Nephron progenitor cell (in vitro differentiated cells): ENCODE measurements at places on chromosomes 3 and 15.
A peak's percentile ranks its signal among the peaks of the same experiment; 100 is the strongest.

DNA sequence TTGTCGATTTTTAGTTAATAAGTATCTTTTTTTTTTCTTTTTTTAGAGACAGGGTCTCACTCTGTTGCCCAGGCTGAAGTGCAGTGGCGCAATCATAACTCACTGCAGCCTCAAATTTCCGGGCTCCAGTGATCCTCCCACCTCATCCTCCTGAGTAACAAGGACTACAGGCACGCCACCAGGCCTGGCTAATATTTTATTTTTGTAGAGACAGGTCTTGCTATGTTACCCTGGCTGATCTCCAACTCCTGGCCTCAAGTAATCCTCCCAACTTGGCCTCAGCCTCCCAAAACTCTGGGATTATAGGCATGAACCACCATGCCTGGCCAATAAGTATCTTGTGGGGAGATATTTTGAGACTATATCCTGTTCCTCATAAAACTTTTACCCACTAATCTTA, 29.4 kb upstream of the ARID3B start:
- DNase-seq, result no peak

DNA sequence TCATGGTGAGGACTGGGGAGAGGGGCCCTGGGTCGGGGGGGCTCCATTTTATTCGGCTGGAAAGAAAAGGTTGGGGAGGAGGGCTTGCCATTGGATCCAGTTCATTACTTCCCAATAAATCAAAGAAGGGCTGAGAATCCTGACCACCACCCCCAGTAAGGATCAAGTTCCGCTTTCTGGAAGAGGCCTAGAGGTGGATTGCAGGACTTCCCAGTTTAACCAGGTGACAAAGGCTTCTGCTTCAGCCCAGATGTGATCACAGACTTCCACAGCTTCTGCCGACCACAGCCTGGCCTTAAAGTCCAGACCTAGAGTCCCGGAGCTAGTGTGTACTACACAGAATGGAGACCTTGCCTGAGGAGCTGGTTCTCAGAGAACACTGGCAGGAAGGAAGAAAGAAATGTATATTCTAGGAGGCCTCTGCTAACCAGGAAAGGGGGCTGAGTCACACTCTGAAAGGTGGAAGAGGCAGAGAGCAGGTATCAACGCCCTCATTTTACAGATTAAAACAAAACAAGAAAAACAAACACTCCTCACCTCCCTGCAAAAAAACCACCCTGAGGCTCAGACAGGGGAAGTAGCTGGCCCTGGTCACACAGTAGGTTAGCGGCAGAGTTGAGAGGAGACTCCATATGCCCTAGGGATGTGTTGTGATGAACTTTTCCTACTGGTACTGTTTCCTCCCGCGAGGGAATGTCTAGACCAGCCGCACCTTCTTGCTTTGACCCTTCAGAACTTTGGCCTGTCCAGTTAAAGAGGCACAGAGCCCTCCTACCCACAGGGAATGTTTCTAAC, 1.1 kb upstream of the CEMIP start:
- peak; percentile 30 for DNase-seq

- DNase-seq, result no peak
Observed at GRCh38 chr15:38886315-38887163, 321.9 kb upstream of the RASGRP1 start.

GRCh38 chr15:69556344-69556743, 103.7 kb downstream of the RPLP1 start:
- no peak for DNase-seq

DNA sequence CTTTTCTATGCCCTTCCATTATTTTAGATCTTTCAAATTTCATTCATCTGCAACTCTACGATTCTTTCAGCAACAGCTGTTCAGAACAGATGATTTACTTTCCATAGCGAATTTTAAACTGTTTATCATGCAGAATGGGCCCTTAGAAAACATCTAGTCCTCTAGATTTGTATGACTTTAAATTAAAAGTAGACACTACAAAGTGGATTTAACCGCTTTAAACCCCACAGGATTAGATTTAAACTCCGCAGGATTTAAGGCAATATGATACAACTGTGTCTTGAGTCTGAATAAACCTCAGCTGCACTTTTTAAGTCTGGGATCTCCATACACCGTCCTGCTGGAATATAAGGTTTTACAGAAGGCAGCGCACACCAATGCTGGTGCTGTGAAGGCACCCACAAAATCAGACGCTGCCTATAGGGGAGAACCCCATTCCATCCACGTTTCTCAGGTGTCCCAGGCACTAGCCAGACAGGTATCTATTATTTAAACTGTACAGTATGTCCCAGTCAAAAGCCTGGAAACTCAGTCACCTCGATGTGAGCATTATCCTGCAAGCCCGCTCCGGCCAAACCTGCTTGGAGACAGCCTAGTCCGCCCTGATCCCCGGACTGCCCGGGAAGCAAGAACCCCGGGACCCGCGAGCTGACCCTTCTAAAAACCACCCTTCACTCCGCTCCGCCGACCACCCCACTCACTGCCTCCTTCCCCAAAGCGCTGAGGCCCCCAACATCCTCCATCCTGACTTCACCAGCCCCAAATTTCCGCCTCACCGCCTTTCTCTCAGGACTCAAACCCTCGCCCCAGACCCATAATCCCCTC, 768 bp downstream of the ANO10 start:
- no peak for DNase-seq

DNA sequence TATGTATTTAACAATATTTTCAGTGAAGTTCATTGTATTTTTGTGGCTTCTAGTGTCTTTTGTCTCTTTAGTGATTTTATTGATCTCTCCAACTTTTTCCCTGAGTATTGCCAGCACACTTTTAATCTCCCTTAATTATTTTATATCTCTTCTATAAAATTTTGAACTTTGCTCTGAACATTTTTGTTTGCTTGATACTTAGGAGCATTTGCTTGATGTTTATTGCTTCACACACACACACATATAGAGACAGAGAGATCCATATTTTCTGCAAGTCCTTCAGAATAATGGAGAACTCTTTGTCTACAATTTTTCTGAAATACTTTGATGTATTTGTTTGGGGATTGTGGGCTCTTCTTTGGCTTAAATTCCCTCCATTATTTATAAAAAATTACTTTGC, 213.8 kb downstream of the SLC9A9 start:
- DNase-seq, result no peak

- no peak for DNase-seq
Observed at GRCh38 chr15:79329171-79329611, 18.3 kb downstream of the TMED3 start.

DNA sequence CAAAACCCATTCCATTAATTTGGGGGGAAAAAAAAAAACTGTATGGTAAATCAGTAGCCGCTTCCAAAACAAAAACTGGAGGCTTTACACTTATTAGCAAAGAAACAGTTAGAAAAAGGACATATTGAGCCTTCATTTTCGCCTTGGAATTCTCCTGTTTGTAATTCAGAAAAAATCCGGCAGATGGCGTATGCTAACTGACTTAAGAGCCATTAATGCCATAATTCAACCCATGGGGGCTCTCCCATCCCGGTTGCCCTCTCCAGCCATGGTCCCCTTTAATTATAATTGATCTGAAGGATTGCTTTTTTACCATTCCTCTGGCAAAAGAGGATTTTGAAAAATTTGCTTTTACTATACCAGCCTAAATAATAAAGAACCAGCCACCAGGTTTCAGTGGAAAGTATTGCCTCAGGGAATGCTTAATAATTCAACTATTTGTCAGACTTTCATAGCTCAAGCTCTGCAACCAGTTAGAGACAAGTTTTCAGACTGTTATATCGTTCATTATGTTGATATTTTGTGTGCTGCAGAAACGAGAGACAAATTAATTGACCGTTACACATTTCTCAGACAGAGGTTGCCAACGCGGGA, 9.4 kb upstream of the RPL24 start:
- DNase-seq, result peak; percentile 39

DNA sequence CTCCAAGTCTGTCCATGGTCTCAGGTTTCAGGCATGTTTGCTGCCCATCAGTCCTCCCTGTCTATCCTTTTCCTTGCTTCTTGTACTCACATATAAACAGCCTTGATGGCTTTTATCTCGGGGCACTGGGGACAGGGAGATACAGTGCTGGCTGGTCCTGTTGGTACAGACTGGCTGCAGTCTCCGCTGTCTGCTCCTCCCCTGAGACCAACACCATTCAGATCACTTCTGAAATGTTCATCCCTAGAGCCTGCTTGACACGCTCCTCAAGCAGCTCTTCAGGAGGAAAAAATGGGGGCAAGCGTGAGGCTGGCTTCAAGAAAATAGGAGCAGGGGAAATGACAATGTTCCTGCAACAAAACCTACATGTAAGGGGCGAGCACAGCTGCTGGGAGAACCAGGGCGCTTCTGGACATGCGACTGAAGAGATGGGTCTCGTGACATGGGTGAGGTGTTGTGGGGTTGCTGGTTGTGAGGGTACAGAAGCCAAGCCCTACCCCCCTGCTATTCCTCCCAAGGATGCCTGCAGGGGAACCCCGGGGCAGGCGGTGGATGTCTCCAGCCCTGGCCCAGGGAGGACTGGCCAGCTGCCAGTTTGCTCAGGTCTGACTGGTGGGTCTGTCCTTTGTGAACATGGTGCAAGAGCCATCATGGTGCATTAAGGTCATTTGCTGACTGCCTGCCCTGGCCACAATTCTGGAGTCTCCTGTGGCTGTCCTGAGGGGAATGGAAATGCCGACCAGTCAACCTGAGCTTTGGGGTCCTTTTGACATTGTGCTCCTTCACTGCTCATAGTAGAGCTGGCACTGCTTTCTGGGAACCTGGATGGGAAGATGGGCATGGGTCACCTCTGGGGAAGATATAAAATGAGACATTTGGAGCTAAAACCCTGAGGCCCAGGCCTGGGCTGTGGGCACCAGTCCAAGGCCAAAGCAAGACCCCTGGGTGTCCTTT, 40.1 kb downstream of the KY start:
- DNase-seq, result no peak

- no peak for DNase-seq
Observed at GRCh38 chr15:67031331-67031730, 34.1 kb upstream of the SMAD3 start.

DNA sequence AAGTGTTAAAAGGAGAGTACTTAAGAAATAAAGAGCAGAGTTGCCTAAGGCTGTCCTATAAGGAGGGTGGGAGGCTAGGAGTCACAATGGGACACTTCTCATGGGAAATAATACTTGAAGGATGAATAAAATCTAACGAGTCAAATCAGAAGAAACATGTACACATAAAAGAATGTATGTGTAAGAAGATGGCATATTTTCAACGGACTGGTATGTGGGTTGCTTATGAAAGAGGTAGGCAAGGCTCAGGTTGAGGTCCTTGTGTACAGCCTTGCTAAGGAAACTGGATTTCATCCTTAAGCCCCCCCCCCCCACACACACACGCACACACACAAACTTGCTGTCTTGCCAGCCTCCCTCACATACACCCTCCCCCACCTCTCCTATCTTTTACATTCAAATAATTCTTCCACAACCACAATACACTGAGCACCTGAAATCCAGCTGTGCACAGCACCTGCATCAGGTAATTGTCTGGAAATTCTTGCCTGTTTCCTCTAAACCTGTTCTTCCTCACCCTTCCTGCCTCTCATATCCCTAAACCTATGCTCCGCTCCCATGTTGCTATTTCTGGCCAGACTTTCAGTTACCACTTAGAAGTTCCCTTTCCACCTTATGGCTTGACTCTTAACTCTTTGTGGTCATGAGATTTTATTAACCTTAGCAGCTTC, 79.2 kb downstream of the FMN1 start:
- no peak for DNase-seq

- DNase-seq, result no peak
Observed at GRCh38 chr3:101521211-101521701, 8.2 kb upstream of the SENP7 start.

DNA sequence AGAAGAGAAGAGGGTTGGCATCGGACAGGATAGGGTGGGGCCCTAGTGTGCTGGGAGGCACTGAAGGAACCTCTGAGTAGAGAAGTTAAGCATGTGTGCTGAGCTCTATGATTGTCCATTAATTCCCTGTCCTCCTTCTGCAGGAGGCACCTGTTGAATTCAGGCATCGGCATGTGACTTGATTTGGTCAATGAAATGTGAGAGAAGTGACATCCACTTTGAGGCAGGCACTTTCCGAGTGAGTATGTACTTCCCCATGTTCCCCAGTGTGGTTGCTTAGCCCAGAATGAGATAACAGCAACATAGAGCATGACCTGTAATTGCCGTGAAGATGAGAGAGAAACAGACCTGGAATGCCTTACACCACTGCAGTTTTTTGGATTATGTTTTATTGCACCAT, 224.8 kb downstream of the RPLP1 start:
- no peak for DNase-seq

DNA sequence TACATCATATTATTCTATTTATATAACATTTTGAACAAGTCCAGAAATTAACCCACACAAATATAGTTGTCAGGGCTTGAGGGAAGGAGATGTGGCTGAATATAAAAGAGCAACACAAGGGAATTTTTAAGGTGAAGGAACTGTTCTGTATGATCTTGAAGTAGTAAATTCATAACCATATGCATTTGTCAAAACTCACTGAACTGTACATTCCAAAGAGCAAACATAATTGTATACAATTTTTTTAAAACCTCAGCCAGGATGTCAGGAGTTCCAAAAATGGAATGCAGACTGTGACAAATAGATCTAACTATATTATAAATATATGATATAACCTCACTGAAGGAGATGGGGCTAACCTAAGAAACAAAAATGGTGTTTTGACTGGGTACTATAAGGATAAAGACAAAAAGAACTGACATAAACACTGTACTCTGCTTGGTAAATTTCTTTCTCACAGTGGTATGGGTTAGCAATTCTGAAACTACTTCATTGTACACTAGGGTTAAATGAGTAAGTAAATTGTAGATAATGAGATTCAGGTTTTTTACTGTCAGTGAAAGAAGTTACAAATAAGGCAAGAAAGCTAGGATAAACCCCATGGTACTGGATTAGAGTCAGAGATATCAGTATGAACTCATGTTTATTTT, 14.4 kb downstream of the GOLGB1 start:
- no peak for DNase-seq

DNA sequence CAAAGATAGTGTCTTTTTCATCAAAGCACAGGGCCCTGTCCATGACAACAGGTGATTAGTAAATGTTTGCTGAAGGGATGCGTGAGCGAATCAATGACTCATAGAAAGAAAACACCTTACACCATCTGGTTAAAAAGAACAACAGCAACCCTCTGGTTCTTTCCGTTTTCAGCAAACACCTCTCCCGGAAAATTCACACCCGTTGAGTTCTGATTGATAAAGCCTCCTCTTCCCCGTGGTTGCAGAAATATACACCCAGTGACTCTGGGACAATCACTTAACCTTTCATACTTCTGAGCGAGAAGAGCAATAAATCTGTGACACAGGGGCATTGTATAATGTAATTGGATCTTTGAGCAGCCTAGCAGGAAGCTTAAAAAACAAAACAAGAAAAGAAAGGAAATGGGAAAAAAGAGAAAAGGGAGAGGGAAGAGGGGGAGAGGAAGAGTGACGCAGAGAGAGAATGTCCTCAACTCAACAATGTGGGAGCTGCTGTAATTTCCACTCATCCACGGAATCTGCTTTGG, 37.6 kb downstream of the ADAMTS9 start:
- no peak for DNase-seq

- DNase-seq, result no peak
Observed at GRCh38 chr3:52289338-52289746, 1.7 kb downstream of the GLYCTK start.
